ENCODE measurements at places on chromosomes 4 and X. TPM values are rescaled to one million over a fixed set of nuclear protein-coding genes. Genes with fewer than 3 reads are reported as not detected.

- peak; percentile 77 for DNase-seq
Observed at GRCh38 chrX:41275661-41276609, 58.0 kb upstream of the DDX3X start.

- DNase-seq = no peak
Observed at GRCh38 chr4:54914781-54915180, 210.6 kb downstream of the KDR start.

DNA sequence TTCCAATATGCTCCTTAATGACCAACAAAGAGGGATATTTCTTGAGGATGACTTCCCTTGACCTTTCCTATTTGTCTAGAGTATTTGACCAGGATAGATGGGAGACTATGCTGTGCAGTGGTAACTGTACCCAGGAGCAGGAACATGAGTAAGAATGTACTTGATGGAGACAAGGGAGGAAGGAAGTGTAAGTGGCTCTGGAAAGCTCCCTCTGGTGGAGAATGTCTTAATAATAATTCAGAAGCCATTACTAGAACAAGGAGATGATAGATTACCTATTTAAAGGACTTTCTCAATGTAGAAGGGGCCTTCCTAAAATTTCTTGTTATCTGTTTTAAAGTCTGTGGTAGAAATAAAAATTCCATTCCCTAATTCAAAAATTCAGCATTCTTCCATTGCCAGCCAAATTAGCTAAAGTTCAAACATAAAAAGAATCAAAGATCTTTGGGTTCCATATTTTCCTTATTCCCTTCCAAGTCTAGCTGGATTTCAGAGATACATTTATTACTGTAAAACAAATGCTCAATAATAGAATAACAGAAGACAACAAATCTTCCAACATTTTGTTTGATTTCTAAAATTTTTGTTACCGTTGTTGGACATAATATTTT is 83.8 kb downstream of the GRID2 start:
- no peak for DNase-seq

- DNase-seq = no peak
Observed at GRCh38 chrX:30620980-30621618, 32.1 kb upstream of the GK start.

DNA sequence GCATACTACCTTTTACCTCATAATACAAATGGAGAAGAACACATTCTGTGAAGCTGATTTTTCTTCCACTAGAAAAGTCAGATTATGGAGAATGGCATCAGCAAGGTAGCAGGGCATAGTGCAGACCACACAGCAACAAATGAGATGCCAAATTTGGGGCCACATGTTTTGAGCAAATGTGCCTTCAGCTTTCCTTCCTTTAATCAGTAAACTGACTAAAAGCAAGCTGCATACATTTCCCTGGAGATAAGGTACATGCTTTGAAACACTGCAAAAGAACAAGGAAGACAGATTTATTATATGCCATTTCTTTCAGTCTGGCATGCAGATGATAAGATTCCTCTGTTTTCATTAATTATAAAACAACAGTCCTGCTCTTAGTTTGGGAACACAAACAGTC is 67.1 kb upstream of the GUCY1A1 start:
- no peak for DNase-seq

GRCh38 chr4:80161413-80162058 is 35.8 kb upstream of the PRDM8 start:
- DNase-seq = no peak

GRCh38 chr4:123568936-123569335 is 172.3 kb downstream of the SPRY1 start:
- DNase-seq = no peak

Gene TRPC5OS
- not detected for total RNA-seq

Gene HELQ
- total RNA-seq = 15.9 TPM

DNA sequence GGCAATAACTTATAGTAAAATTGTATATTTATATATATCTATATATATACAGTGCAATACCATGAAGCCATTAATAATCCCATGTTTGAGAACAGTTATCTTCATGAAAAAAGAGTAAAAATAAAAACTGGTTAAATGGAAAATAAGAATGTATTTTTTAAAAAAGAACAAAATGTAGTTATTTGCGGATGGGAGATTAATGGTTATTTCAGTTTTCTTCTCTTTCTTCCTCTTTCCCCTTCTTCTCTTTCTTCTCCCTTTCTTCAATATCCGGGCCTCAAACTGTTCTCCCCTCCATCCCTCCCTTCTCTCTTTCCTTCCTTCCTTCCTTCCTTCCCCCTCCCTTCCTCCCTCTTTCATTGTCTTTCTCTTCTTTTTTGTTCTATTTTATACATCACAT is 1301.7 kb upstream of the IGFBP7 start:
- no peak for DNase-seq

Gene IQCM
- not detected for total RNA-seq

DNA sequence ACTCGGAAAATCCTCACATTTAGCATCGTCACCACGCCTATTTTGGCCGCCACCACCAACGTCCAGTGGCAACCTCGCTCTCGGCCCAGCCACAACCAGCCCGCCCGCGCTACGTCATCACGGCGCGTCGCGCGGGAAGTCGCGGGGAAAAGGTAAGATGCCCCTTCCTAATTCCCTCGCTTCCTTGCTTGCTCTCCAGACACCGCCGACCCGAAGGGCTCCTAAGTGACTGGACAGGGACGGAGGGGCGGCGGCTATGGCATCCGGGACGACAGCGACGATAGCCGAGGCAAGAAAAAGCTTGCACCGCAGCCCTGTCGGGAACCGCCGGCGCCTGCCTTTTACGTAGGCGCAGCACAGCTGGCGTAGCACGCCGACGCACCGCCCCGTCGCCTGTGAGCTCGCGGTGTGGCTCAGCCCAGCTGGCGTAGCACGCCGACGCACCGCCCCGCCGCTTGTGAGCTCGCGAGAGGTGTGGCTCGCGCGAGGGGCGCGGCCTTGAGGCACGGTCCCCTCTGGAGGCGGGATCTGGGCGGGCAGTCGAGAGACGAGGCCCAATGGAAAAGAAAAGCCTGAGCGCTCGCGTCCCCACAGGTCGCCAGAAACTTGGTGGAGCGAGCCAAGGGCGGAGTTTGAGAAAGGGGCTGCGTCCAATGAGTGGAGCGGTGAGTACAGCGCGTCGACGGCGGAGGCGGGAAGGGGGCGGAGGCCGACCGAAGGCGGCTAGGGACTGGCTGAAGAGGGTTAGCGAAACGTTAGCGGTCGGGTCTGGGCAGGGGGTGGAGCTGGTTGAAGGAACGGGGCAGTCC is at the start of gene HDAC6:
Gene HDAC6, plus strand, starts transcription at position 788 of the 809 bp plus-strand sequence. CDS start 626 bp downstream, outside the sequence.
- peak; percentile 96 for DNase-seq

GRCh38 chr4:1612278-1613098 is 71.6 kb downstream of the FAM53A start:
- DNase-seq = no peak

DNA sequence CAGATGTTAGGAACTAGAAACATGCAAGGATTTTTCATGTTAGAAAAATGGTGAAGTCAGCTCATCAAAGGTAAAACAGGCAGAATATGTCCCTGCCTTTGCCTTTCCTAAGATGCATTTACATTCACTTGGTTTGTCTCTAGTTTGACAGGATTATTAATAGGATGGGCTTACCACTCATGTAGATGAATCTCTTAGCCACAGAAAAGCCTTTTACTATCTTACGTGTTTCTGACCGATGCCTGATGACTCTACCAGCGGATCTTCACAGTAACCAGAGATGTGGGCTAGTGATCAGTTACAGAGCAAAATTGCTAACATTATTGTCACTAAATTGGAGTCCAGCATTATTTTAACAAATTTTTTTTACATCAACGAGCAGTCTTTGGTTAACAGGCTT is 187.6 kb downstream of the MAML3 start:
- no peak for DNase-seq

All from ureter (tissue), 1 donor.